Fibroblast of mammary gland (primary cell): ENCODE measurements at places on chromosomes 2 and 18.
A peak's percentile ranks its signal among the peaks of the same experiment; 100 is the strongest.

- DNase-seq: no peak
Observed at GRCh38 chr18:5948237-5948636, 52.9 kb upstream of the TMEM200C start.

DNA sequence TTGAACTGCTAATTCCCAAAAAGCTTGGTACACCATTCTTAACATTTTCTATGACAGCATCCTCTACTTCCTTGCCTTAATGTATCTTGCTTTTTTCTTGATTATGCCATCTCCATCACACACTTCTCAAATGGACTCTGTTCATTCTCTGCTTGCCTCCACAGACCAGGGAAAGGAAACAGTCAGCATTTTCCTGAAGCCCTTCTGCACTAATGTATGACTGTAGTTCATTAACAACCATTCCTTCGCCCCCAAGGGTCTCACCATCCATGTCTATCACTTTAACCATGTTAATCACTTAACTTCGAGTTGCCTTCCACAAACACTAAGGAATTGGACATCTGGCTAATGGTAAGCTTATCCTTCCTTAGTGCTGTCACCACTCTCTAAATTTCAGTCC lies 54.8 kb downstream of the COBLL1 start:
- no peak for DNase-seq

GRCh38 chr2:118830881-118831280 lies 16.6 kb downstream of the EN1 start:
- no peak for DNase-seq

GRCh38 chr2:171991027-171991426 lies 8.7 kb upstream of the METAP1D start:
- DNase-seq: no peak

- DNase-seq: peak; percentile 78
Observed at GRCh38 chr2:45763255-45763654, 111.8 kb downstream of the PRKCE start.

DNA sequence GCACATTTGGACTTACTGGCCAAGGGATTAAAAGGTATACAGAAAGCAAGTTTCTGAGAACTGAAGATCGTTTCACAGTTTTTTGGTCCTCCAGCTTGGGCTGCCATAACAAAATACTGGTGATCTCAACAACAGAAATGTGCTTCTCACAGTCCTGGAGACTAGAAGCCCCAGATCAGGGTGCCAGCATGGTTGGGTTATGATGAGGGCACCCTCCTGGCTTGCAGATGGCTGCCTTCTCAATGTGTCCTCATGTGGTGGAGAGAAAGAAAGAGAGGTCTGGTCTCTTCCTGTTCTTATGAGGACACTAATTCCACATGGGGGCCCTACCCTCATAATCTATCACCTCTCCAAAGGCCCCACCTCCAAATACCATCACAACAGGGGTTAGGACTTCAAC lies 20.1 kb upstream of the CXCR1 start:
- DNase-seq: no peak

GRCh38 chr2:74528600-74529356 lies 728 bp downstream of the AUP1 start:
- no peak for DNase-seq

DNA sequence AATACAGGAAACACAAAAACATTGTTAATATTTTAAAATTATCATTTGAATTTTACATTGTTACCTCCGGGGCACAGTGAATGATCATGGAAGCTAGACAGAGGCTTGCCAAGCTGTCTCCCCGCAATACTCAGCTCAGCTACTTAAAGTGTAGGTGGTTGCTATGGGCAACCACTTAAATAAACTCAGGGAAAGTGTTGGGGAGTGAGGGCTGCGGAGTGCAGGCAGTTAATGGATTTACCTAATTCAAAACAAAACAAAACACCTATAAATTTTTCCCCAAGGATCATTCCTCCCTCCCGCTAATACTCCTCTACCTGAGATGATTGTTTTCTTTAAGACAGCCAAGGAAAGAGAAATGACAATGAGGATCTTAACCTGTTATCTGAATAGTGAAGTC lies 349.5 kb downstream of the TGIF1 start:
- DNase-seq: no peak

DNA sequence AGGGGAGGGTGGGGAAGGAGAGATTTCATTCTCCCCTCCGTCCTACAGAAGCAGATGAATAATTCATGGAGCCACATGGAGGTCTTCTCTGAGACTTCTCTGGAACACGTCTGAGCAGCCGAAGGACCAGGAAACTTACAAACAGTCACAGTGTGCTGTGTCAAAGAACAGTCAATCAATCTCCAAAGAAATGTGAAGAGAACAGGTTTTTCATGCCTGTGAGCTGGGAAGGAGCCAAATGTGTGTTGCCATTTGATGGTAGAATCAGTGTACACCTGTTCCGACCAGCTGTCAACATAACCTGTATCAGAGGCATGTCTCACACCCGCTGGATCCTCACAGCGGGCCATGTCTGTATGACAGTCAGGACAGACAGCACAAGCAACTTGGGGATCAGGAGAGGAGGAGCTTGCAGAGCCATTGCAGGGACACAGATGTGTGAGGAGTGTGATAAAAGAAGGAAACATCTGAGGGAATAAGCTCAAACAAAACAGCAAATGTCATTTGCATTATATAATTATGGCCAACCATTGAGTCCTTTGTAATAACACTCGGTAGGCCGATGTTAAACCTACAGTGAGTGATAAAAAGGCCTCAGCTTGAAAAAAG lies 298.5 kb downstream of the EN1 start:
- DNase-seq: no peak

GRCh38 chr2:238573065-238573778 lies 146.5 kb downstream of the ASB1 start:
- DNase-seq: no peak
